ENCODE measurements at places on chromosomes 16 and 17. TPM values are rescaled to one million over a fixed set of nuclear protein-coding genes. Genes with fewer than 3 reads are reported as not detected.

Gene KRTAP4-3
- not detected for total RNA-seq

DNA sequence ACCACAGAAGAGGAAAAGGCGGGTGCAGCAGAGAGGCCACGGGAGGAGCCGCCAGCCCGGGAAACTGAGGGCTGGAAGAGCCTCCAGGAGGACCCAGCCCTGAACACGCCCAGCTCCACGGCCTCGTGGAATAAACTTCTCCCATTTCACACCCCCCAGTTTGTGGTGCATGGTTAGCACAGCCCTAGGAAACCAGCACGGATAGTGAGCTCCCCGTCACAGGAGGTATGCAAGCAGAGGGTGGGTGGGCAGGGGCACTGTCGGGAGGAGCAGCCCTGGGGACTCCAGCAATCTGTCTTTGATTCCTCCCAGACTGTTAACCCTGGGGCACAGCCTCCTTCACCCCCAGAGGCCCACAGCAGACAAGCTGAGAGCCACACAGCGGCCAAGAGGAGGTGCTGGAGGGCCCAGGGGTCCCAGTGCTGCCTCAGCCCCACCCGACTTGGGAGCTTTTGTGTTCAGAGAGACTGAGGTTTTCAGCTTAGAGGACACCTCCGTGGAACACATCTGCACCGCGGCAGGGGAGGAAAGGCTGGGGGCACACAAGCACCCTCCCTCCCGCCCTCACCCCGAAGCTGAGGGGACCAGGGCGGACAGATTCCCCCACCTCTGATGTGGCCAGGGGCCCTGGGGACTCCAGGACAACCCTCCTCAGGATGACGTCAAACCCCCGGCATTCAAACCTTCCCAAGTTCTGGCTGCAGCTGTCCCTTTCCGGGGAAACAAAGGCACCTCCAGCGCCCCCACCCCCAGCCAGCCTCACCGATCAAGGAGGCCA is 1.7 kb upstream of the IL17C start:
- DNase-seq = no peak

Gene CCL17
- total RNA-seq = not detected

GRCh38 chr16:76634847-76635697 is 357.9 kb downstream of the CNTNAP4 start:
- DNase-seq = no peak

Gene ADAD2
- total RNA-seq = not detected

DNA sequence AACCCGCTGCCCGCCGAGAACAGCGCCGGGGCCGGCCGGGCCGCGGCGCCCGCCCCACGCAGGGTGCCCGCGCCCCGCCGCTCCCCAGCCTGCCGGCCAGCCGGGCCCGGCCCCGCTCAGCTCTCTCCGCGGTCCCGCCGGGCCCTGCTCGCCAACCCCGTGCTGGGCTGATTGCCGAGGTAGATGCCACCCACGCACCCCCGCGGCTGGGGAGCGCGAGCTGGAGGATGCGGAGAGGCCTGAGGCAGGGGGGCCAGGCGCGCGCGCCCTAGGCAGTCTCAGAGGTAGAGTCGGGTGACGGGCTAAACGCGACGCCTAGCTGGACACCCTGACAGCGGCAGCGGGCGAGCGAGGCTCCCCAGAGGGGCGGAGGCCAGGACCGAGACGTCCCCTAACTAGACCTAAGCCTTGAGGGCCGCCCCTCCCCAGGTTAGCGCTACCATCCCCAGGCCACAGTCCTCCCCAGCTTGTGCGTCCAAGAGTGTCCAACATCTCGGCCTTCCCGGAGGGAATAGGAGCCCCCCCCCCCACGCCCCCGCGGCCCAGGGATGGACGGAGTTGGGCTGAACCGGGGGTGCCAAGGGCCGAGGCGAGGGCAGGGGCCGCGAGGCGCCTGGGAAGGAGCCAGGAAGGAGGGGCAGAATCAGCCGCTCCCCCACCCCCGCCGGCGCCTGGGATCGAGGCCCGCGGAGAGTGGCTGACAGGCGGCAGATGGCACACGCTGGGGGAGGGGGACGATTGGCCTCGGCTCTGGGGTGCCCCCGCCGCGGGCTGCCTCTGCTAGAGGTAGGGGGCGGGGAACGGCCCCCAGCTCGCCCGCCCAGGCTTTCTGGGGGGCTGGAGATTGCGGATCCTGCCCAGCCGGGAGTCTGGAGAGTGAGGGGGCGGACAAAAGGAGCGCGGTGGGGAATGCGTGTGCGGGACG is 2.5 kb upstream of the ZNF423 start:
- no peak for DNase-seq

Measured in pulmonary artery endothelial cell (primary cell).